ENCODE measurements at places on chromosomes 1 and 21. TPM values are rescaled to one million over a fixed set of nuclear protein-coding genes. Genes with fewer than 3 reads are reported as not detected.

DNA sequence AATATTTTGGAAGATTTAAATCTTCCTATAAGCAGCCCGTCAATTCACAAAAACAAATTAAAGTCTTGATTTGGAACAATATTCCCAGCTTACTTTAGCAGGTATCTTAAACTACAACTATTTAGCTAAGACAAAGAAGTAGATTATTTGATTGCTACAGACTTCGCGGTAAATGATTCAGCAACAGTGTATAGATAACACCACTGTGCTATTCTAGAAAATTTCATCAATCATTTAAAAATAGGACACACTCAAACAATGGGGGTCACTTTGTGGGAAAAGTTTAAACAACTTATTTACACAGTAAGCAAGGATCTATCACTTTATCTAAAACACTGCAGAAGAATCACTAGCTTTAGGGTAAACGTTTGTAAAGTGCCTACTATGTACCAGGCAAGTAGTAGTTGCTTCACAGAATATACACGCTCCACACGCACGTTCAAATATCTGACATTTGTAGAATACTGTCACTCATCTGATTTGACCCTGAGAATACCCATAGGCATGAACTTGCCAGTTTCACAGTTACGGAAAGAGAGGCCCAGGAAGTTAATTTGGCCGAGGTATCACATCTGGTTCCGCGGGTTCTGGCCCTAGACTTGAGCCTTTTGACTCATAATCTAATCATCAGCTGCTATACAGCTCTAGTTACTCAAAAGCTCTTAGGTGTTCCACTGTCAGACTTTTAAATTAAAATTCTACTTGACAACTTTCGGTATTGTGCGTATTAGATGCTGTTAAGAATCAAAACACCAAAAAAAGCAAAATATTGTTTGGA is 876 bp downstream of the DENND2C start:
- peak; percentile 58 for DNase-seq

The B3GALT5 gene
- not detected for total RNA-seq

- no peak for DNase-seq
Observed at GRCh38 chr1:2965676-2966075, 55.6 kb upstream of the ACTRT2 start.

DNA sequence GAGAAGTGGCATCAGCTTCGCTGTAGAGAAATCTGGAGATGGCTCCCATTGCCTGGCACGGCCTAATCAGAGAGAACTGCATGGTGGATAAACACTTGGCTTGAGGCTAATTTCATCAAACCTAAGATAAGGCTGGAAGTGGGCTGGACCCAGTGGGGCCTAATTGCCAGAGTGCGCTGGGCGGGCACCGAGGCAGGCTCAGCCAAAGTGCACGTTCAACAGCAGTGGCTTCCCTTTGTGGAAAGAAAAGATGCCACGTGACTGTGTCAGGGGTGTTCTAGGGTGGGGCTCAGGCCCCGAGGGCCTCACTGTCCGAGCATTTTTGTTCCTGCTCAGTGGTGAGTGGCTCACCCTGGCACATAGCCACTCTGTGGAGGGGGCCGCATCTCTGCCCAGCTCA is 5.8 kb downstream of the PLCH2 start:
- peak; percentile 6 for DNase-seq

DNA sequence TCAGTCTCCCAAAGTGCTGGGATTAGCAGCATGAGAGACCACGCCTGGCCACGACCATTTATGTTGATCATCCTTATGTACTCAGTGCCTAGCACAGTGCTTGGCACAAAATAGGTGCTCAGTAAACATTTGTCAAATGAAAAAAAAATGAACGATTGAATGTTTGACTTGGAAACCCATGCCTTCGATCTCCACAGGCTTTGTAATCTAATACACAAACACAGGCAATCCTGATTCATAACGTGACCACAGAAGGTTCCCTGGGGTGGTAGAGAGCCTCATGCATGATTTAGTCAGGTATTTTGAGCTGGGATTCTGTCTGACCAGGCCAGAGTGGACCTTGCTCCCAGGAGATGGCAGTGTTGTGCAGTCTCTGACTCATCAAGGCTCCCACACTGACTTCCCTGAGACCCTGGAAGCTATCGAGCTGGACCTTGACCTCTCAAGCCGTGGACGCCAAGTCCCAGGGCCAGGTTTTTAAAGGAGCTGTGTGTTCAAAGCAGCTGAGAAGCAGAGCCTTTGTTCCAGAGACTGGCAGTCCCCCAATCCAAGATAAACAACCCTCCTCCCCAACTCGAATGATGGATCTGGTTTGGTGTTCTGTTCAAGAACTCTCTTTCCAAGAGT is 81.1 kb downstream of the PGM1 start:
- peak; percentile 99 for DNase-seq

DNA sequence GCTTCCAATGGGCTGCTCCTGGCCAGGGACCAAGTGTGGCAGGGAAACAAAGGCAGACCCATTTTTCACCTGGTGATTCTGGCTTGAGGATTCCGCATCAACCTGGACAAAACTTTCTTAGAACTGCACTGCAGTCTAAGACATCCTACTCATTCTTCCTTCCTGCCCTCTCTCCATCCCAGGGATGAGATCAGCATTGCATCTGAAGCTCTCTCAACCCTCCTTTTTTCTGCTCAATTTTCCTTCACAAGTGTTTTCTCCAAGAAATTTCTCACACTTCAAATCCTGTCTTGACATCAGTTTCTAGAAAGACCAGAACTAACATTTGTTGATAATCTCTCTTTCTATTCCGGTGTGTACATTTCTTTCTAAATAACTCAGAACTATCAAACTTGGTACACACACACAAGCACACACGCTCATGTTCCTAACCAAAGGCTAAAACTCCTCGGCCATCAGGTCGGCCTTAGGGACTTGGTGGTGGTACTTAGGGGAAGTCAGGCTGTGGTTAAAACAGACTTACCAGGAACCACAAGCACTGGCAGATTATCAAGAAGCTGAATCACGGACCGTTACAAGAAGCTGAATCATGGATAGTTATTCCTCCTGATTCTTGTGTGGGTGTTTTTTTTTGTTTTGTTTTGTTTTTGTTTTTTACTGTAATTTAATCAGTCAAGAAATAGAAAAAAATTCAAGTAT is 21.0 kb upstream of the CXADR start:
- peak; percentile 98 for DNase-seq

DNA sequence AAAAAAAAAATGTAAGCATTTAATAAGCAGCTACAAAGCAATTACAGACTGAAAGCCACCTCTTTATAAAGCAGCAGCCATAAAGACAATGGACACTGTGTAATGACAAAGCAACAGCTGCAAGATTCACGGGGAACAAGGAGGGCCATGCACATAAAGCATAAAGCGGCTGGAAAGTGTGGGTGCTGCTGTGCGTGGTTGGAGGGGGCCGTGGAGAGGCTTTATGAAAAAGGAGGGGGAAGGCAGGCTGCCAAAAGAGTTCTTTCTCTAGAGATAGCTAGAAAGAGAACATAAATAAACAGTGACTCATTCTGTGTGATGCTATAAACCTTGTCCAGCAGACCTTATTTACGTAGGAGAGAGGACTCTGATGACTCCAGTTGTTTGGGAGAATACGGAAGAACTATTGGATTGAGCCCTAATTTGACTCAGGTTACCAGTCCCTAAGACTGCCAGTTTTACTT is 49.3 kb downstream of the ADAMTS1 start:
- peak; percentile 98 for DNase-seq

GRCh38 chr1:205111354-205111753 is 10.4 kb downstream of the RBBP5 start:
- DNase-seq = no peak

The BCL2L15 gene
- not detected for total RNA-seq

DNA sequence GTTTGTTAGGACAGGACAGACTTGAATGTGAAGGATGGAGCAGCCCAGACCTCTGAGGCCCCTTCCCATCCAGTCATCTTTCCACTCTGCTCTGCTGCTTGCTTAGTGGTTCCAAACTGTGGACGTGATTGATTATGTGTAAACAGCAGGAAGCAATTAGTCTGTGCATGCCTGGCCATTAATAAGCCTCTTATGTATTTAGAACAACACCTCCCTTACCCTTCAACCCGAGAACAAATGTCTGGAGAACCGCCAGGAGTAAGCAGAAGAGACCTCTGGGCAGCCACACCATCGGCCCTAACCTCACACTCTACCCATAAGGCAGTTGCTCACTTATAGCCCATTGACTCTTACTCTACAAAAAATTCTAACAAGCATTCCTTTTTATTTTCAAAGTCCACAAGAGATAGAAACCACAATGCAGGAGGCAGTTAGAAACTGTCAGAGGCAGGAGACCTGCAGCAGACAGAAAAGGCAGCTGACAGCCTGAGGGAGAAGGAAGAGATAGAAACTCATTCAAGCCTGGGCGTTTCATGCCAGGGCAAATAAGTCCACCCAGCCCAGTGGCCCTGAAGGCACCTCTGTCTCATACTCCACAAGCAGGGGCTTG is 5.8 kb upstream of the EPHA8 start:
- no peak for DNase-seq

DNA sequence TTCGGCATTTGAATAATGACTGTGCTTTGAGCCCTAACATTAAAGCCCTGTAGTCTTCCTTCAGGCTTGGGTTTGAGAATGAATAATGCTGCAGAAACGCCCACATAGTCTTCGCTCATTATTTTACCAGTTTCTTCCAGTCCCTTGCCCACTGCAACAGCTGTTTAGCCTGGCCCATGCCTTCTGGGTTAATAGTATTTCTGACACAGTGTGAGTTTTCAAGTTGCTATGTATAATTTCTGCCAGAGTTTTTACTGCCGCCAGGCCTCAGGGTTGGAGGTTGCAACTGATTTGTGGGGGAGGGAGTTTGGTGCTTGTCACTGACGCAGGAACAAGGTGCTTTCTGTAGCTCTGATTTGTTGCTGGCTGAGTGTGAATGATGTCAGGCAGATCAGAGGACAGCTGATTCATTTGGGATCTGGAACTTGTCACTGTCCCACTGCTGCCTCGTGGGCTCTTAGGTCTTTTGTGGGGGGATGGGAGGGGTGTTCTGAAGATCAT is 109.8 kb downstream of the MAST2 start:
- peak; percentile 95 for DNase-seq

DNA sequence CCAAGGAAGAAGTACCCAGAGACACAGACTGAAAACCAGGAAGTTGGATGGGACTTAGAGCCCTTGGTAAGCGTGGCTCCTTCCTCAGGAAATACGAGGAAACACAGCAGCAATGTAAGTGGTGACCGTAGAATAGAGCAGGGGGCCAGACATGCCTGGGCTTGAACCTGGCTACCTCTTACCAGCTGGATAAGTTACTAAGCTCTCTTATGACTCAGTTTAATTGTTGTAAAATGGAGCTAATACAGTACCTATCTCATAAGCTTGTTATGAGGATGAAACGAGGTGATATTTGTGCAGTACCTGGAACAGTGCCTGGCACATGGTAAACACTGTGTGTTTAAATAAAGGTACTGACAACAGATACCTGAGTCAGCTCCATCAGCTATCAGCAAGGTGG is 19.2 kb downstream of the EBNA1BP2 start:
- peak; percentile 1 for DNase-seq

DNA sequence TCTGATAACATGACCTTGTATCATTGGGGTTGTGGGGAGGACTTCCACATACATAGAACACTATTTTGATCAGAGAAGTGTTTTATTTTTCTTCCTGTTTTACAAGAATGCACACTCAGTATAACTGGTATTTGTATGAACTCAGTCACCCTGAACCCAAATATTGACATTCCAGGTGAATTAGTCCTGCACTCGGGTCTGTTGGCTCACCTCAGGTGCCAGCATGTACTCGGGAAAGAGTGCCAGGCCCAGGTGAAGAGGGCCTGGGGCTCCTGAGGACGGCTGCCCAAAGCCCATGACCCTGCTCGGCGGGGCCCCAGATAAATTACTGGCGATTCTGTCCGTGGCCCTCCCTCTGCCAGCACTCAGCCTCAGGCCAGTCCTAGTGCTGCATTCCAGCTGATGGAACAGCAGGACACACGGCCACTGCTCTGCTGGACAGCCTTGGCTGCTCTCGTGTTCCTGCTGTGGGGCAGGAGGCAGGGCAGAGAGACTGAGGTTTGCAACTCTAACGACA is 75.4 kb upstream of the TMPRSS2 start:
- DNase-seq = no peak

DNA sequence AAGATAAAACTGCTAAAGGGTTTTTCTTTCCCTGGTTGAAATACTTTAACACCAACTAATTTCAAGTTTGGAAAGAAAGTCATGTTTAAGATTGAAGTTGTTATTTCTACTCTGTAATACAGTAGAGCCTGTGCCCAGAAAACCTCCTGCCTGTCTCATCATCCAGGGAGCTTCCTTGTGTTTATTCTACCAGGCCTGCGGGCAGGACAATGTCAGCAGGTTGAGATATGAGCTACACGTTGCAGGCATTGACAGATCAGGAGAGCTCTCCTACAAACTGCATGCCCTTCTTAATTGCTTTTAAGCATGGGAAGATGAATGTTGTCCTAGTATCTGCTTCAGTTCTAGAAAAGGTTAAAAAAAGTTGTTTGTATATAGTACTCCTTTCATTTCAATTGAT is 43.1 kb upstream of the CTBS start:
- no peak for DNase-seq

DNA sequence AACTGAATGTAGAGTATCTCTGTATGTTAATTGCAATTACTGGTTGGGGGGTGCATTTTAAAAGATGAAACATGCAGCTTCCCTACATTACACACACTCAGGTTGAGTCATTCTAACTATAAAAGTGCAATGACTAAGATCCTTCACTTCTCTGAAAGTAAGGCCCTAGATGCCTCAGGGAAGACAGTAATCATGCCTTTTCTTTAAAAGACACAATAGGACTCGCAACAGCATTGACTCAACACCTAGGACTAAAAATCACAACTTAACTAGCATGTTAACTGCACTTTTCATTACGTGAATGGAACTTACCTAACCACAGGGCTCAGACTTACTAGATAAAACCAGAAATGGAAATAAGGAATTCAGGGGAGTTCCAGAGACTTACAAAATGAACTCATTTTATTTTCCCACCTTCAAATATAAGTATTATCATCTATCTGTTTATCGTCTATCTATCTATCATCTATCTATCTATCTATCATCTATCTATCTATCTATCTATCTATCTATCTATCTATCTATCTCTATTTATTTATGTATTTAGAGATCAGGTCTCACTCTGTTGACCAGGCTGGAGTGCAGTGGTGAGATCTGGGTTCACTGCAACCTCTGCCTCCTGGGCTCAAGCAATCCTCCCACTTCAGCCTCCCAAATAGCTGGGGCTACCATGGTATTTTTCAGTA is 47.8 kb downstream of the CHML start:
- DNase-seq = peak; percentile 14

DNA sequence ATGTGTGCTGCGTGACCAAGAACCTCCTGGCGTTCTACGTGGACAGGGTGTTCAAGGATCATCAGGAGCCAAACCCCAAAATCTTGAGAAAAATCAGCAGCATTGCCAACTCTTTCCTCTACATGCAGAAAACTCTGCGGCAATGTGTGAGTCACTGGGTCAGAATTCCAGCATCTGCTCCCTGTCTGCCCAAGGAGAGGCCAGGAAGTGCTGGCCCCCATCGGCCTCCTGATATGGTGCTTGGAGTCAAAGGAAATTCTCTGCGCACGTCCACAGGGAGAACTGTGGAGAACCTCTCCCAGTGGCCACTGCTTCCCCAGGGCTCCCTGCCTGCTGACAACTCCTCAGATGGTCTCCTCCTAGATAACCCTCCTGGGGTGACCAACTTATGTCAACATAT is 25.6 kb upstream of the IL20 start:
- DNase-seq = peak; percentile 76
